ENCODE measurements at places on chromosomes 12 and 14.

- H3K4me3 ChIP-seq: no peak overlapping the region
- H3K27ac ChIP-seq: no peak overlapping the region
- no peaks in the 10 kb centered on the region for H3K36me3 ChIP-seq
- H3K4me1 ChIP-seq: no peaks in the 10 kb centered on the region
- H3K27me3 ChIP-seq: no peaks in the 10 kb centered on the region
These were observed 681.0 kb downstream of the RPL10L start for GRCh38 chr14:45970621-45971020.

DNA sequence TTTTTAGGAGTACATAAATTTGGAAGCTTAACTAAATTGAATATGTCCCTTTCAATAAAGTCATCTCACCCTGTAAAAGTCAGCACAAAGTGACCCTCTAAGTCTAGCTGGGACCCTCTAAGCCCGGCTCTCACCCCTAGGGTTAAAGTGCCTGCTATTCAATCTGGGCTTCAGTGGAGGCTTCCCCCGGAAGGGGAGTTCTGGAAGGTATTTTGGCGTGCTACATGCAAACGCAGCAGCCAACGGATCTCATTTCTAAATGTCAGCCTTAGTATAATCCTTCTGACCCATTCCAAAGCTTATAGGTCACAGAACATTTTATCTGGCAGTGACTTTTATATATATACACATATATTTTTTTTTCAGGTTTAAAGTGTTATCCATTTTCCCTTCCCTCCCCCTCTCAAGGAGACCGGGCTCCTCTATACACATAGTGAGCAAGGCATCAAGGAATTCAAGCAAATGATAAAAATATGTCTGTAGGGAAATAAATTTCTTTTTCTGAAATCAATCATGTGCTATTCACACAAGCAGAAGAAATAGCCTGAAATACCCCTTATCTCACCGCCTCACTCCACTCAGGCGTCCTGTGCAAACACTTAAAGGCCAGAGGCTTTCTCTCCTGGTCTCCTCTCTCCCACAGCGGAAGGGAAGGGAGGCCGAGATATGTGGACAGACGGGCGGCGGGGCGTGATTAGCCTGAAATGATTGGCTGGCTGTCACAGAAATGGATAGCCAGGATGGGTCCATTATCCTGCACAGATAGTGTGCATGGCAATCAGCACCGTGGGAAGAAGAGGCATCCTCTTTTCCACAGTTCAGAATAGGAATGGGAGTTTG lies 301.7 kb downstream of the GALC start:
- DNase-seq: no peak
- H3K27me3 ChIP-seq: no peaks in the 10 kb centered on the region
- no peak overlapping the region for H3K27ac ChIP-seq

GRCh38 chr12:52566847-52567291 lies 6.8 kb downstream of the KRT74 start:
- H3K4me3 ChIP-seq: no peak overlapping the region
- H3K27ac ChIP-seq: no peak overlapping the region
- H3K36me3 ChIP-seq: no peaks in the 10 kb centered on the region
- H3K4me1 ChIP-seq: no peaks in the 10 kb centered on the region
- H3K27me3 ChIP-seq: no peaks in the 10 kb centered on the region

GRCh38 chr12:45184147-45184963 lies 31.5 kb upstream of the ANO6 start:
- no peak overlapping the region for H3K27ac ChIP-seq
- no peaks in the 10 kb centered on the region for H3K27me3 ChIP-seq
- DNase-seq: no peak
- H3K4me3 ChIP-seq: no peak overlapping the region
- H3K36me3 ChIP-seq: no peaks in the 10 kb centered on the region
- no peaks in the 10 kb centered on the region for H3K4me1 ChIP-seq

- no peaks in the 10 kb centered on the region for H3K36me3 ChIP-seq
- H3K4me1 ChIP-seq: no peaks in the 10 kb centered on the region
- no peaks in the 10 kb centered on the region for H3K27me3 ChIP-seq
- H3K27ac ChIP-seq: no peak overlapping the region
- no peak for DNase-seq
- no peak overlapping the region for H3K4me3 ChIP-seq
These were observed 50.4 kb downstream of the KICS2 start for GRCh38 chr12:64171715-64172114.

DNA sequence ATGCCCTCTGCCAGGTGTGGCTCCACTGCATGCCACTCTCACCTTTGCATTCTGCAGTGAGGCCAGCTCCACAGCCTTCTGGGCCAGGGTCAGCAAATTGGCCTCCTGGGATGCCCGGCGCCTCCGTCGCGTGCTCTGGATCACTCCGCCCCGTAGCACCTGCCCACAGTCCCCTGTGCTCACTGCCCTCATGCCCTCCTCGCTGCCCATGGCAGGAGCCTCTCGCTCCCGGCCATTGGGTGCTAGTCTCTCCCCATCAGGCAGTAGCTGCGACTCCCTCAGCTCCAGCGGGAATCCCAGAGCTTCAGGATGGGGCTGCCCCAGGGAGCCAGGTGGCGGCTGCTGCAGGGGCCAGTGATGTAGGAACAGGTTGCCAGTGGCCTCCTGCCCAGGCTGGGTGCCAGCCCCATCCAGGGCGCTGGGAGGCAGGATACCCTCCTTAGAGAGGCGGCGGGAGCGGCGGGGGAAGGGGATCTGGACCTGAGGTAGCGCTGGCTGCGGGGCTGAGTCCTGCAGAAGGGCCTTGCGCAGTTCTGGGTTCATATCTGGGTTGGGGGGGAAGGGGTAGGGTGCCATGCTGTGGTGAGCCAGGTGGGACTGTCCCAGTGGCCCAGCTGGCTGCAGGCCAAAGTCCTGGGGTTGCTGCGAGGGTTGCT lies 24.5 kb upstream of the PNMA1 start:
- no peaks in the 10 kb centered on the region for H3K27me3 ChIP-seq
- no peak overlapping the region for H3K27ac ChIP-seq
- H3K4me1 ChIP-seq: peaks cover 34% of the 10 kb centered on the region
- 0 out of 2 replicates have a peak, but pooled peaks cover 3% of the 10 kb centered on the region for H3K36me3 ChIP-seq

GRCh38 chr12:128323145-128323920 lies 56.4 kb downstream of the TMEM132C start:
- no peak overlapping the region for H3K27ac ChIP-seq
- H3K36me3 ChIP-seq: no peaks in the 10 kb centered on the region
- H3K27me3 ChIP-seq: no peaks in the 10 kb centered on the region
- H3K4me3 ChIP-seq: no peak overlapping the region

GRCh38 chr14:89359477-89360222 lies 57.4 kb downstream of the FOXN3 start:
- H3K27ac ChIP-seq: no peak overlapping the region
- no peak for DNase-seq
- H3K4me3 ChIP-seq: no peak overlapping the region
- H3K27me3 ChIP-seq: no peaks in the 10 kb centered on the region
- no peaks in the 10 kb centered on the region for H3K4me1 ChIP-seq
